ENCODE measurements at places on chromosomes 3 and 15.

GRCh38 chr3:158107605-158108444 is 1.6 kb upstream of the SHOX2 start:
- DNase-seq: no peak

DNA sequence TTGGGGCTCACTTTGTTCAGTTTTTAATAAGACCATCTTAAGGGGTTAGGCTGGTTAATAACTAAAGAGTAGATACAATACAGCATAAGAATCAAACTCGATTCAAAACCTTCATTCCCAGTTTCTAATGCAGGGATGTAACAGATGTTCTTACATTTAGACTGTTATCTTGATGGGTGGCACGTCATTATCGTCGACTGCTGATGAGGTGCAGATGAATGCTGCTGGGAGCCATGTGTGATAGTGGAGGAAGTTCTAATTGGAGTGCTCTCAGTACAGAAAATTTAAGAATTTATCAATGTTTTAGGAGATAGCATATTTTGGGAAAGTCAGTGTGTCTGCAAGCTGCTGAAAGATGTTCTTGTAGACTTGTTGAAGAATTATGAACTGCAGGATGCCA is 331.5 kb downstream of the PTPRG start:
- DNase-seq: no peak

- no peak for DNase-seq
Measured at GRCh38 chr3:9386078-9386459, 11.3 kb upstream of the SETD5 start.

DNA sequence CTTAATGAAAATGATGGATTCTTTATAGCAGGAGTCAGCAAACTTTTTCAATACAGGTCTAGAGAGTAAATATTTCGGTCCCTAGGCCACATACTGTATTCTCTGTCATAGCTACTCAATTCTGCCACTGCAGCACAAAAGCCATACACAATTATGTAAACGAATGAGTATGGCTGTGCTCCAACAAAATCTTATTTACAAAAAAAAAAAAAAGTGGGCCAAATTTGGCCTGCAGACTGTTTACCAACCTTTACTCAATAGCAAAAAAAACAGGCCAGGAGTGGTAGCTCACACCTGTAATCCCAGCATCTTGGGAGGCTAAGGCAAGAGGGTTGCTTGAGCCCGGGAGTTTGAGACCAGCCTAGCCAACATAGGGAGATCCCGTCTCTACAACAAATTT is 41.1 kb downstream of the TTBK2 start:
- DNase-seq: no peak

DNA sequence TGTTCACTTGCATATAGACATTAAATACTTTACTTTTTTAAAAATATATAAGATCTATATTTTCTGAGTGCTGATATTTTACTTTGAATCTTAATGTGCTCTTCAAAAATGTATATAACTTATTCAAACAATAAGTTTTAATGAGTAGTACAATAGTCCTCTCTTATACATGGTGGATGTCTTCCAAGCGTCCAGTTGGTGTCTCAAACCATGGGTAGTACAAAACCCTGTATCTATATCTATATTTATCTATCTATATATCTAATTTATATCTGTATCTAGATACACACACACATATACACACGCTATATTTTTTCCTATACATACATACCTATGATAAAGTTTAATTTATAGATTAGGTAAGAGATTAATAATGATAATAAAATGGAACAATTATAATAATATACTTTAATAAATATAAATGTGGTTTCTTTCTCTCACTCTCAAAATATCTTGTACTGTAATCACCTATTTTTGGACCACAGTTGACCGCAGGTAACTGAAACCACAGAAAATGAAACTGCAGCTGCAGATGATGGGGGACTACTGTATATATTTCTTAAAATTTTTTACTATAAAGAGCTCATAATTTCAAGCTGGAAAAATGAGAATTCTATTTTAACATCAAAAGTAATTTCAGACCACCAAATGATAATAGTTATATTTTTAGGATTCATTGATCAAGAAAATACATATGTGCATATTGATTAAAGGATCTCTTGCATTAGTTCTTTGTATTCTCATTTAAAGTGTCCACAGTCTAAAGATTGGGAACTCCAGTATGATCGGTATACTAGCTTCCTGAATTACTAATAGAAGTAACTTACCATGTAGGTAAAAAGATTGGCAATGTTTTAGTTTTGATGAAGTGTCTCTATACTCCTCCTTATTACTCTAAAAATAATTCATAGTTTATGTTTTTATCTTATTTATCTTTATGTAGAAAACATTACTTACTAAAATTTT is 215.1 kb upstream of the MLF1 start:
- no peak for DNase-seq

DNA sequence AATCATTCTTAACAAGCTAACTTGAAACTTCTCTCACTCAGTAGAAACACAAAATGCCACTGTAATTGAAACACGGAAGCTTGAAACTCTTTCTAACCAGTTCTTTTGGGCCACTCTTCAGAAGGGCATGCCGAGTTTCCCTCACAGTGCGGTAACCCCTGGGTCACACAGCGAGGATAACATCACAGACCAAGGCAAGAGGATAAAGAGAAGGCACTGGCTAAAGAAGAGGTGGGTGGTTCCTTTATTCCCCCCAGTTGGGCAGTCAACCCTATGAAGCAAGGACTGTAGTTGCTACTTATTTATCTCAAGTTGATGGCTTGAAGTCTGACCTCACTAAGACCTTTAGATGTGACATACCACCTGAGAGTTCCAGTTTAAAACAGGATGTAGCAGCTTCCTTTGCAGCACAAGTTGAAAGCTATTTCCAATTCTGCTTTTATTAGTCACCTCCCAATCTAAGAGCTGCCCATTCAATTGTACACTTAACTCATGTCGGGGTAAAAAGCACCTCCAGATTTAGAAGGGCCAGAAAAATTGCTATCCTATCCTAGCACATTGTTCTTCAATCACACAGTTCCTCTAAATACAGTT is 272.4 kb downstream of the TIGIT start:
- no peak for DNase-seq

GRCh38 chr15:98785807-98786621 is 137.7 kb downstream of the IGF1R start:
- no peak for DNase-seq

DNA sequence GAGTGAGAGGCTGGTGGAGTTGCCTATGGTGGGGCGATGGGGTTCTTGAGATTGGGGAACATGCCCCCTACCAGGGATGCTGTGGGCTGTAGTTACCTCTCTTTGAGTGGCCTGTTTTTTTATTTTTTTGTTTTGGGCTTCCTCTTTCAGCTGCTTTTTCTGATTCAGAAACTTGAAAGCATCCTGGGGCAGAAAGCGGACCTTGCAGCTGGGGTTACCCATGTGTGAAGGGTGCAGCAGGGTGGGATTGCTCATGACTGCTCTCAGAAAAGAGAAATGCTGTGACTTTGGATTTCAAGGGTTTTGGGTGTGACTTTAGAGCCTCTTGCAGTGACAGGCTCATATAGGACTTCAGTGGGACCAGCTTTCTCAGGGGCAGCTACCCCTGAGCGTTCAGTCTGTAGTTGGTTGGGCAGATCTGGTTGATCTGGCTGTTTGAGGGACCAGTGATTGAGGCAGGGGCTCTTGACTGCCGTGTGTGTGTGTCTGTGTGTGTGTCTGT is 1.8 kb downstream of the LIMD1 start:
- DNase-seq: no peak

DNA sequence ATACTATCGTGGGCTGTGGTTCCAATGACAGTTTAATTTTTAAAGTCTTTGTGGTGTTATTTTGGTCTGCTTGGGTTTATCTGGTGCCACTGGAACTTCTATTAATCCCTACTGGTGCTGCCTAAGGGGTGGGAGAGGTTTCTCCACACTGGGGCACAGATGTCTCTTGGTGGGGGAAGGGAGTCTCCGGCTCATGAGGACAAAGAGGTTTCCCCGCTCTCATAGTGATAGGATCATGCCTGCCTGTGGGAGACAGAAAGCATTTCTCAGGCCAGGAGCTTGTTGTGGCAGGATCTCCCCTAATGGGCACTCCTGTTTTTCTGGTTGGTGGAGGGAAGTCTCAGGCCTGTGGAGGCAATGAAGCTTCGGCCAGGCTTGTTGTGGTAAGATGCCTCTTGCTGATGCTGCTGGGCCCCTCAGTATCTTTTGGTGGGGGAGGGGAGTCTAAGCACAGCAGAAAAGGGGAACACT is 84.3 kb upstream of the THRB start:
- peak; percentile 27 for DNase-seq

- no peak for DNase-seq
Measured at GRCh38 chr3:126452213-126452612, 23.5 kb downstream of the ZXDC start.

DNA sequence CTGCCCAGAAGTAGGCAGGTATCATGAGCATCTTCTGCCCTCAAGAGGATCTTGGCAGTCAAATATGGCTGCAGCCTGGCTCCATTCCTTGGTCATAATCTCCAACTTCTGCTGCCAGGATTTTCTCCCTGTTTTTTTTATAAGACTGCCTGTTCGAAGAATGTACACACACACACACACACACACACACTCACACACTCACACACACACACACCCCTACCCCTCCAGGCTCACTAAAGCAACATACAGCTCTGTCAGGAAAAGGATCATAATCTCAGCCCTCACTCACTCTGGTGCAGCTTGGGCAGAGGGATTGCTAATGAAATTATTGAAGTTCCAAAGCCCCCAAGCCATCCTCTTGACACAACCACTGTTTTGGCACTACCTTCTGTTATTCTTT is 129.2 kb upstream of the BFSP2 start:
- no peak for DNase-seq

GRCh38 chr3:151169262-151169947 is 33.6 kb downstream of the GPR171 start:
- no peak for DNase-seq

GRCh38 chr15:82545002-82545401 is 4.7 kb upstream of the RPS17 start:
- DNase-seq: no peak

- no peak for DNase-seq
Measured at GRCh38 chr3:7696320-7696719, 805.3 kb upstream of the LMCD1 start.
